Central memory CD4-positive, alpha-beta T cell (primary cell): ENCODE measurements at places on chromosomes 3 and 15.

- DNase-seq, result no peak
Observed at GRCh38 chr3:89783341-89783927, 676.0 kb downstream of the EPHA3 start.

DNA sequence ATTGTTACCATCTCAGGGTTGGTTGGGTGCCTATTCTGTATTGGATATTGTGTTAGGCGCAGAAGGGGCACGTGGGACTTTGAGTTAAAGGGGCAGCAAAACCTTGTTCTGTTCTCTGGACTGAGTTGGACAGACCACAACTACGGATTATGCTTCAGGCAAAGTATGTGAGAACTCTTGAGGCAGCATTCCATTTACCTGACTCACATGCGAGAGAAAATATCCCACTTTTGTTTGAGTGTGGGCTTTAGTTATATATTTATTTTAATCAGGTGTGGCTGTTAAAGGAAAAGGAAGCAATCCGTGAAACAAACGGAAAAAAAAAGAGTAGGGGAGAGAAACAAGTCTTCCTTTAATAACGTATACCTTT, 627 bp upstream of the PLS1 start:
- DNase-seq, result no peak

DNA sequence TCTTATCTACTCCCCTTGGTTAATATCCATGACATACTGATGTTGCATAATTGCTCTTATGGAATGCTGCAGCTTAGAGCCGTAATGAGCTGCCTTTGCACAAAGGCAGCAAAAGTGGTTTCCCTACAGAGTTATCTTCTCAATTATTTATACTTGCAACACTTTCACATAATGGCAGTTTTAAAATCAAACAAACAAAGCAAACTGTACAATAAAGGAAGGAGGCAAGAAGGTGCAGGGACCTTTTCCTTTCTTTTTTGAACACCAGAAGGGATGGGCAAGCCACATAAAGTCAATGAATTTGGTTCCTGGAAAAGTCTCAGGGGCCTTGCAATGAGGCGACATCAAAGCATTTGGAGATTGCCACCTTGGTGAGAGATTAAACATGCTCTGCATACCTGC, 188.0 kb downstream of the MEIS2 start:
- DNase-seq, result no peak

DNA sequence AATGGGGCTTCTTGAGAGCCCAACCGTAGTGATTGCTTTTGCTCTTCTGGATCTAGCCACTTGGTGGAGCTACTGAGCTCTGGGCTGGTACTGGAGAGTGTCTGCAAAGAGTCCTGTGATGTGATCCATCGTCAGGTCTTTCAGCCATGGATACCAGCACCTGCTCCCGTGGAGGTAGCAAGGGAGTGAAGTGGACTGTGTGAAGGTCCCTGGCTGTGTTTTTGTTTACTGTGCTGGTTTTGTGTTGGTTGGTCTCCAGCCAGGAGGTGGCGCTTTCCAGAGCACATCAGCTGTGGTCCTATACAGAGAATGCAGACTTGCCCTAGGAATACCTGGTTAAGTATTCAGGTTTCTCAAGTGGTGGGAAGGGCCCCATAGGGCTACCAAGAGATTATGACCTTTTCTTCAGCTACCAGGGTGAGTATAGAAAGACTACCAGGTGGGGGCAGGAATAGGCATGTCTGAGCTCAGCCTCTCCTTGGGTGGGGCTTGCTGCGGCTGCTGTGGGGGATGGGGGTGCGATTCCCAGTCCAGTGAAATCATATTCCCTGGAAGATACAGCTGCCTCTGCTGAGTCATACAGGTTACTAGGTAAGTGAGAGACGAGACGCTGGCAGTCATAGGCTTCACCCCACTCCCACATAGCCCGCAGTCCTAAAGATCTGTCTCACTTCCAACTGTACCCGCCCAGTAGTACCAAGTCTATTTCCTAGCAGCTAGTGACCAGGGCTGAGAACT, 733.7 kb downstream of the ZNF385D start:
- no peak for DNase-seq

GRCh38 chr3:191566469-191566868, 105.5 kb downstream of the PYDC2 start:
- no peak for DNase-seq

DNA sequence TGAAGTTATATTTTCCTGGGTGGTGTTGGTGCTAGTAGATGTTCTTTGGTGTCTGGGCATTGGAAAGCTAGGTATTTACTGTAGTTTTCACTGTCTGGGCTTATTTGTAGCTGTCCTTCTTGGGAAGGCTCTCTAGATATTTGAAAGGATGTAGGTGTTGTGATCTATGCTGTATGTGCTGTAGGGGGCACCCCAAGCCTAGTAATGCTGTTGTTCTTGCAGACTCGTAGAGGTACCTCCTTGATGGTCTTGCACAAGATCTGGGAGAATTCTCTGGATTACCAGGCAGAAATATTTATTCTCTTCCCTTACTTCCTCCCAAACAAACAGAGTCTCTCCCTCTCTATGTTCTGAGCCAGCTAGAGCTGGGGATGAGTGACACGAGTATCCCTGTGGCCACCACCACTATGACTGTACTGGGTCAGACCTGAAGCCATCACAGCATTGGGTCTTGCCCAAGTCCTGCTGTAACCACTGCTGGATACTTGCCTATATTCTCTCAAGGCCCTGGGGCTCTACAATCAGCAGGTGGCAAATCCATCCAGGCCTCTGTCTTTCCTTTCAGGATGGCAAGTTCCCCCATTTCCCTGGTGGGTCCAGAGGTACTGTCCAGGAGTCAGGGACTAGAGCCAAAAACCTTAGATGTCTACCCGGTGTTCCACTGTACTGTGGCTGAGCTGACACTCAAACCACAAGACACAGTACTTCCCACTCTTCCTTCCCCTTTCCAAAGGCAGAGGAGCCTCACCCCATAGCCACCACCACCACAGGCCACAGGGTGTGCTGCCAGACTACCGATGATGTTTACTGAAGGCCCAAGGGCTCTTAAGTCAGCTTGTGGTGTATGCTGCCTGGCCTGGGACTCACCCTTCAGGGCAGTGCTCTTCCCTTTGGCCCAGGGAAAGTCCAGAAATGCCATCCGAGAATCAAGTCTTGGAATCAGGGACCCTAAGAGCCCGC, 195.2 kb upstream of the DPPA4 start:
- DNase-seq, result peak; percentile 25

DNA sequence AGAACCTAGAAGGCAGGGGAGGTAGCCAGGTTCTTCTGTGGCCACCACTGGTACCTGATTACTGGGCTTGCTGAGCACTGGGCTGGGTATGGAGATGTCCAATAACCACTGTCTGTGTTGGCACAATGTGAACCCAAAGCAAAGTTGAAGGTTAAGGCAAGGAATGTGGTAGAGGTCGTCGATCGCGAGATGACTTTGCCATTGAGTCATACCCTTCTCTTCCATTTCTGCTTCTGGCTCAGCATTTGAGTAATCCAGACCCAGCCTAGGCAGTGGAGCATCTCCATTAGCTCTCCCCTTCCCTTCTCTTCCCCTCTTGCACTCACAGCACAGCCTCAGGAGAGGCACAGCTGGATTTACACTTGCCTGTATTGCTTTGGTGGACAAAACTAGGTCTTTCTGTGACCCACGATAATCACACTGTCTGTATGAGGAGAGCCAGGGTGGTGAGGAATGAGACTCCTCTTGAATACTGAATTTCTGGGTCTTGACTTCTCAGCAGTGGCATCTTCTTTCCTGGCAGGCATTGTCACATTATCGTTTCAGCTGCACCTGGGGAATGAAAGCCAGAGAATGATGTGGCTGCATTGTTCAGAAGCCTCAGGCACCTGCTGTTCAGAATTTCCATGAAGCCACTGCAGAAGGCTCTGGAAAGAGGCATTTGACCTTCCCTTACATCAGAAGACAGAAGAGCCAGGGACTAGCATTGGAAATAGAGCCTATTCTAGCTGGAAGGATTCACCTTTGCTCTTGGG, 272.6 kb downstream of the PDCD6IP start:
- no peak for DNase-seq
